ENCODE measurements at places on chromosomes 7 and 10.
A peak's percentile ranks its signal among the peaks of the same experiment; 100 is the strongest.

GRCh38 chr7:112159351-112159750 lies 46.8 kb downstream of the DOCK4 start:
- DNase-seq = no peak

GRCh38 chr10:132105302-132105995 lies 39.7 kb downstream of the JAKMIP3 start:
- DNase-seq = no peak

DNA sequence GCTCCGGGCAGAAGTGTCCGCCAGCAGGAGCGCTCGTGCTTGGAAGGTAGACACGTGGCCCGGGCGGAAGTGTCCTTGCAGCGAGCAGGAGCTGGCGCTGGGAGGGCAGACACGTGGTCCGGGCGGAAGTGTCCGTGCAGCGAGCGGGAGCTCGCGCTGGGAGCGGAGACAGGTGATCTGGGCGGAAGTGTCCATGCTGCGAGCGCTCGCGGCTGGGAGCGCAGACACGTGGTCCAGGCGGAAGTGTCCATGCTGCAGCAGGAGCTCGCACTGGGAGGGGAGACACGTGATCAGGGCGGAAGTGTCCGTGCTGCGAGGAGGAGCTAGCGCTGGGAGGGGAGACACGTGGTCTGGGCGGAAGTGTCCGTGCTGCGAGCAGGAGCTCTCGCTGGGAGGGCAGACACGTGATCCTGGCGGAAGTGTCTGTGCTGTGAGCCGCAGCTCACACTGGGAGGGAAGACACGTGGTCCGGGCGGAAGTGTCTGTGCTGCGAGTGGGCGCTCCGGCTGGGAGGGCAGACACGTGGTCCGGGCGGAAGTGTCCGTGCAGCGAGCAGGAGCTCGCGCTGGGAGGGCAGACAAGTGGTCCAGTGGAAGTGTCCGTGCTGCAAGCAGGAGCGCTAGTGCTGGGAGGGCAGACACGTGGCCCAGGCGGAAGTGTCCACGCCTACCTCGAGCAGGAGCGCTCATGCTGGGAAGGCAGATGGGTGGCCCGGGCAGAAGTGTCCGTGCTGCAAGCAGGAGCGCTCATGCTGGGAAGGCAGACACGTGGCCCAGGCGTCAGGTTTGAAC lies 41.1 kb upstream of the PRKAR1B start:
- no peak for DNase-seq

GRCh38 chr10:126315494-126316177 lies 72.6 kb downstream of the ADAM12 start:
- no peak for DNase-seq

DNA sequence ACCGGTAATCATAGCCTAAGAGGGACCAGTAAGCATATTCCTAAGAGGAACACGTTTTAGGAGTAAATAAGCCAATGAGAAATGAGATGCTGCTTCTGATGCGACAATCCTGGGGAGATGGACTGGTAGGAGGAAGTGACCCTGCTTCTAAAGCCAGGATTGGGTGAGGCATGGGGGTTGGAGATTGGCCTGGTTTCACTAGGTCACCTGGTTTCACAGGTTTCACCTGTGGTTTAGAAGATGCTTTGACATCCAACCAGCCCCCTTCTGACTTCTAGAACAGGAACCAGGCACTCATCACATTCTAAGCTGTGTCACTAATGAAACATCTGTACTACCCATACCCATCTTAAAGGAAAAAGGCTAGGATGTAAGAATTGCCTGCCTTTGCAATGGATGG lies 53.0 kb upstream of the BAMBI start:
- no peak for DNase-seq

- no peak for DNase-seq
These were observed 31.9 kb downstream of the PCBD1 start for GRCh38 chr10:70856454-70856853.

GRCh38 chr7:115040495-115040894 lies 118.6 kb downstream of the MDFIC start:
- DNase-seq = no peak

GRCh38 chr7:29627631-29628030 lies 64.0 kb downstream of the PRR15 start:
- no peak for DNase-seq

DNA sequence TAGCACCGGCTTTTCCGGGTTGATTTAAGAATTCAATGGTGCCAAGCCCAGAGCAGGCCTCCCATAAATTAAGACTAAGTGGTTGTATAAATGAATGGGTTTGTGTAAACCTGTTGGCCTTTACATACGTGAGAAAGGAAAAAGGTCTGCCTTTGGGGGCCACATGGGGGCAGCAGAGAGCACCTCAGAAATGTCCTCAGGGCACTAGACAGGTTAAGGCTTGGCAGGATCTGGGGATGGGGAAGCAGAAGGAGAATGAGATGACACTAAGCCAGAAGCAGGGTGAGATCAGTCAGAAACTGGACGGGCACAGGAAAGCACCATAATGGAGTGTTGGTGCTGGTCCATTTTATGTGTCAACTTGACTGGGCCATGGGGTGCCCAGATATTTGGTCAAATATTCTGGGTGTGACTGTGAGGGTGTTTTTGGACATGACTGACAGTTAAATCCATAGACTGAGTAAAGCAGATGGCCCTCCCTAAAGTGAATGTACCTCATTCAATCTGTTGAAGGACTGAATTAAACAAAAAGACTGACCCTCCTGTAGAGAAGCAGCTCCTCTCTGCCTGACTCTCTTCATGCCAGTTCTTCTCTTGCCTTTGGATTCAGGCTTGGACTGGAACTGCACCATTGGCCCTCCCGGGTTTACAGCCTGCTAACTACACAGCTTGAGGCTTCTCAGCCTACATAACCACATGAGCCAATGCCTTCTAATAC lies 58.9 kb downstream of the FRMPD2 start:
- DNase-seq = peak; percentile 47

- DNase-seq = no peak
These were observed 17.3 kb upstream of the ARL4A start for GRCh38 chr7:12670000-12670729.

- no peak for DNase-seq
These were observed 135.4 kb downstream of the LRRC4 start for GRCh38 chr7:127895814-127896280.

- DNase-seq = no peak
These were observed 38.3 kb upstream of the COBL start for GRCh38 chr7:51354897-51355296.

DNA sequence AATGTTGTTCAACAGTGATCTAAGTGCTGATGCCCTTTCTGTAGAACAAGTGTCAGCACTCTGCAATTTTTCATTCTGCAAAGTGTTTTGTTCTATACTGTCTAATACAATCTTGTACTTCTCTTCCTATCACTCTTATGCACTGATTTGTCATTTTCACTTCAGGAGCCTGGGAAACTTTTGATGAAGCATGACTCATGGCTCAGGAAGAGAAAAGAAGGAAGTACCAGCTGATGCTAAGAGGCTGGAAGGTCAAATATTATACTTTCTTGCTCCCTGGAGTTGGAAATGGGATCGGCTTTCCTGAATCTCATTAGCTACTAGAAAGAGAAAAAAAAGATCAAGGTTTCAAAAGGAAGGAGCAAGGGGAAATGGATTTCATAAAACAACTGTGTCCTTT lies 45.8 kb downstream of the DGKI start:
- no peak for DNase-seq

DNA sequence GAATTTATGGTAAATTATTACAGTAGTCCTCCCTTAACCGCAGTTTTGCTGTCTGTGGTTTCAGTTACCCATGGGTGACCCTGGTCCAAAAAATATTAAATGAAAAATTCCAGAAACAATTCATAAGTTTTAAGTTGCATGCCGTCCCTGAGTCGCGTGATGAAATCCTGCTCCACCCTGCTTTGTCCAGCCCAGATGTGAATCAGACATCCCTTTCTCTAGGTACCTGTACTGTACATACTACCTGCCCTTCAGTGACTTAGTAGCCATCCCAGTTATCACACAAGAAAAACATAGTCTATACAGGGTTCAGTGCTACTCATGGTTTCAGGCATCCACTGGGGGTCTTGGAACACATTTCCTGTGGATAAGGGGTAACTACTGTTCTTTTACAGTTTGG lies 20.5 kb upstream of the RHEB start:
- no peak for DNase-seq

- DNase-seq = no peak
These were observed 49.7 kb upstream of the ANTXRL start for GRCh38 chr10:46236941-46237681.

- DNase-seq = no peak
These were observed 135.3 kb upstream of the VWC2 start for GRCh38 chr7:49638166-49638565.

GRCh38 chr7:138698281-138698680 lies 2.9 kb downstream of the SVOPL start:
- DNase-seq = no peak

DNA sequence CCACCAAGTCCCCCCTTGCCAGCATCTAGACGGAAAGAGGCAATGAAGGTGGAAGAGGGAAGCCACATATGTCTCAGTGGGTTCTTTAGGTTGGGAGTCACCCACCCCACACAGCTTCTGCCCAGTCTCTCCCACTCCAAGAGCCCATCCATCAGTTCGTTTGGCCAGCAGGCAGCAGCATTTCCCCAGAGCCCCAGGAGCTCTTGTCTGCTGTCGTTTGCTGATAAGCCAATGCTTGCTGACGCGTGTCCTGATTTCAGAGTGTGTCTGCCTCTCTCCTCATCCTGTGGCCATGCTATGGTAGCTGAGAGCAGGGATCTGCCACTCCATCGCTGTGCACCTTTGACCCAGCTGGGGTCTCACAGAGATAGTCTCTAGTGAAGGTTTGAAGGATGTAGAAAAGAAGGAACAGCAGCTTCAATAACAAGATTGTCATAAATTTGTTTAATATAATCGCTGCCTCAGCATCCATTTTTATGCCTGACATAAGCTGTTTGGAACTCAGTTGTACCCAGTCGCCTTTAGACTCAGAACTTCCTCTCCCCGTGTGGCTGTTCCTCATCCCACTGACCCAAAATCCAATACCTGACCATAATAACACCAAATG lies 39.4 kb upstream of the GDF10 start:
- DNase-seq = no peak

DNA sequence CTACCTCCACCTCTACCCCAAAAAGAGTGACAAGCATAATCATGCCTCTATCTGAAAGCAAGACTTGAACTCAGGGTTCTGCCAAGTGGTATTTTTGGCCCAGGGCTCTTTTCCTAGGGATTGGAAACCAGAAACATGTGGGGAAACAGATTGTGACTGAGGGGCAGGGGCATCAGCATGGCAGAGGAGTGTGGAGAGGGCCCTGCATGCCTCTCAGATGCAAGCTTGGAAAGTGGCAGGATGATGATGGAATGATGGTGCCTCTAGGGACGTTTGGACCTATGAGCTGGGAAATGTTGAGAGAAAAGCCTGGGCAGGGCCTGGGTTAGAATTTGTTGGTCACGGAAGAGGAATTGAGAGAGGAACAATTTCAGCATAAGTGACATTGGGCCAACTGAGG lies 78.4 kb upstream of the LEP start:
- no peak for DNase-seq

DNA sequence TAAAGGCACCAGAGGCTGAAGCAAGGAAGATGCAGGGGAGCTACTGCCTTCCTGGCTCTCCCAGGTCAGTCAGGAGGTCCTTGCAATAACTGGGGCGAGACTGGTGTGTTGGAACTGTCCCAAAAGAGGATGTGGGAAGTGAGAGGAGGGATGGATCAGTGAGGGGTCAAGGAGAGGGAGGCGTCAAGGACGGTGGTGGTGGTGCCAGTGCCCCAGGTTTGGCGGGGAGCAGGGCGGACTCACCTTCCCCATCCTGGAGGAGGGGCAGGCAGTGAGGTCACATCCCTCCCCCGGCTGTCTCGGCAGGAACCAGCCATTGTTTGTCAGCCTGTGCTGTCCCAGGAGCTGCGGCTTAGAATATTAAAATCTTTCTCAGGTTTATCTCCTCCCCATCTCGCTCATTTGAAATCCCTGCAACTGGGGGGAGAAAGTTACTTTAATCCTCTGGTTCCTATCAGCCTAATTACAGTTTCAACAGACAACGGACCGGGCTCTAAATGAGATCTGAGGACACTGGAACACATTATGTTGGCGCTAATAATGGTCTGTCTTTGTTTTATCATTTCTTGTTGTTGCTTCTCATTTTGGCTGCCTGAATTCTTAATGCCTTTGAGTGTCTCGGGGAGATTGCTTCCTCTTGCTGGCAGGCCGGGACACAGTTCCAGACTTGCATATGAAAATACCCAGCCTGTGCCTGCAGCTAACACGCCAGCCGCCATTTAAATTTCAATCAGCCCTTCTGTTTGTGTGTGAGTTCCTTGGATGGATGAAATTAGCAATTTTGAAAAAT lies 387.5 kb downstream of the RPS24 start:
- DNase-seq = no peak

GRCh38 chr10:90126256-90126595 lies 424.8 kb downstream of the KIF20B start:
- DNase-seq = no peak

DNA sequence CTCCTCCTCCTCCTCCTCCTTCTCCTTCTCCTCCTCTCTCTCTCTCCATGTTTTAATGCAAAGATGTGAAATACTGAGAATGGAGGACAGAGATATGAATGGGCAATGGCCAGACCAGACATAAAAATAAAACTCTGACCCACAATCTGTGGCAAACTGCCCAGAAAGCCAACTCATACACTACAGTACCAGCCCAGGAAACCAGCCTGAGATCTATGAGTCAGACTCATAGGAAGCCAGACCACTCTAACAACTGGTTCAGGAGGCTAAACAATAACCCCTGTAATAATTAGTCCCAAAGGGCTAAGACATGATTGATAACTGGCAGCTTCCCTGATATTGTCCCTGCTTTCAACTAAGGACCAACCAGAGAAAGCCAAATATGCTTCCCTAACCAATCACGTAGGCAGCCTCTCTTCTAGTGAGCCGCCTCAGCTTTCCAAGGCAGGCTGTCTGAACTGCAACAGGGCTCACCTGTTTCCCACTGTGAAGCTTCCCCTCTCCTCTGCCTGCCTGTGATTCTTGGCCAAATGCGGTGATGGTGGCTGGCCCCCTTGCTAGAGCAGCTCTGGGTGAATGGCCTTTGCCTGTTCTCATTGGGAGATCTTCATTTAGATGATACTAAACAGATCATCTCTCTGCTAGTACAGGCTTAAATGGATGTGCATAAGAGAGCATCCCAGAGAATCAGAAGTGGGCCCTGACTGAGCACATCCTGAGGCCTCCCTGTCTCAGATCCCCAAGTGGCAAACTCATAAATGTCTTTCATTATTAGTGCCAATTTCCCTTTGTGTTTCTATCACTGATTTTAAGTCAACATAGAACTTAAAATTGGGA lies 817.6 kb downstream of the TNS3 start:
- DNase-seq = peak; percentile 1

- no peak for DNase-seq
These were observed 13.2 kb downstream of the LAMB1 start for GRCh38 chr7:107989618-107990373.

DNA sequence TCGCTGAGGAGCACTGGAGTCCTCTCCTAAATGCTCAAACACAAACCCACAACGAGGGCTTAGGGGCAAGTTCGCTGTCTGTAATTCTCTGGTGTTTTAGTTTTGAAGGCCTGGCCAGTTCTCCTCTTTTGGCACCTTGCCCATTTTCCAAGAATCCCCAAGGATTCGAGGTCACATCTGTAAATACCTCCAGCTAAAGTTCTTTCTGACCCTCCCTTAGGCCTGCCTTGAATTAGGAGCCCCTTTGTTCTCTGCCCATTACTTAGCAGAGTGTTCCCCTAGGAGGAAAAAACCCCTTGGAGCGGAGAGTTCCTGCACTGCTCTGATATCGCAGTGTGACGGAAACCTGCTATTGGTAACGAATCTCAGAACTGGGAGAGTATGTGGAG lies 743 bp upstream of the PYROXD2 start:
- DNase-seq = no peak

- no peak for DNase-seq
These were observed 90.2 kb upstream of the RAB18 start for GRCh38 chr10:27413831-27414348.

GRCh38 chr10:77531441-77532001 lies 106.1 kb downstream of the KCNMA1 start:
- no peak for DNase-seq
